ENCODE measurements at places on chromosomes 6 and 20.

GRCh38 chr6:68427630-68428029, 207.5 kb upstream of the ADGRB3 start:
- DNase-seq, result no peak

DNA sequence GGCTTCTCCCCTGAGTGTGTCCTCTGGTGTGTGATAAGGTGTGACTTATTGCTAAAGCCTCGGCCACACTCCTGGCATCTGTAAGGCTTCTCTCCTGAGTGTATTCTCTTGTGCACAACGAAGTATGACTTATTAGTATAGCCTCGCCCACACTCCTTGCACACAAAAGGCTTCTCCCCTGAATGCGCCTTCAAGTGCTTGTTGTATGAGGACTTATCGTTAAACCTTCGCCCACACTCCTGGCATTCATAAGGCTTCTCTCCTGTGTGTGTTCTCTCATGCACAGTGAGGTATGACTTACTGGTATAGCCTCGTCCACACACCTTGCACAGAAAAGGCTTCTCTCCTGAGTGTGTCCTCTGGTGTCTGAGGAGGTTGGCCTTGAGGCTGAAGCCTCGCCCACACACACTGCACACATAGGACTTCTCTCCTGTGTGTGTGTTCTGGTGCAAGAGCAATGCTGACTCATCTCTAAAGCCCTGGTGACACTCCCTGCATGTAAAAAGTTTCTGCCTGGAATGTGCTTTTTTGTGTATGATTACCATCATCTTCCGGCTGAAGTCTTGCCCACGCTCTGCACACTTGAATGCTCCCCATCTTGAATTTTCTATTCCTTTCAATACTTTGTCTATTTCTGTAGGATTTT, 20.4 kb downstream of the ZNF337 start:
- no peak for DNase-seq

DNA sequence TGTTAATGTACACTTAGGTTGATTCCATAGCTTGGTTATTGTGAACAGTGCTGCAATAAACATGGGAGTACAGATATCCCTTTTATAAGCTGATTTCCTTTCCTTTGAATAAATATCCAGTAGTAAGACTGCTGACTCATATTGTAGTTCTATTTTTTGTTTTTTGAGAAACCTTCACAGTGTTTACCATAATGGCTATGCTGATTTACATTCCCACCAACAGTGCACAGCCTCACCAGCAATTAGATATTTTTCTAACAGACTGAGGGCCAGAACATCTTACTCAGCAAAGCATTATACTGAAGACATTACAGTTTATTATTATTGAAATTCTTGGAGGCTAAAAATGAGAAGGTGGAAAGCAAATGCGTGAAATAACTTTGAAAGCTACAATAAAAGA, 187.3 kb upstream of the HEY2 start:
- DNase-seq, result no peak

- no peak for DNase-seq
Observed at GRCh38 chr6:2804516-2804915, 37.1 kb downstream of the SERPINB1 start.

DNA sequence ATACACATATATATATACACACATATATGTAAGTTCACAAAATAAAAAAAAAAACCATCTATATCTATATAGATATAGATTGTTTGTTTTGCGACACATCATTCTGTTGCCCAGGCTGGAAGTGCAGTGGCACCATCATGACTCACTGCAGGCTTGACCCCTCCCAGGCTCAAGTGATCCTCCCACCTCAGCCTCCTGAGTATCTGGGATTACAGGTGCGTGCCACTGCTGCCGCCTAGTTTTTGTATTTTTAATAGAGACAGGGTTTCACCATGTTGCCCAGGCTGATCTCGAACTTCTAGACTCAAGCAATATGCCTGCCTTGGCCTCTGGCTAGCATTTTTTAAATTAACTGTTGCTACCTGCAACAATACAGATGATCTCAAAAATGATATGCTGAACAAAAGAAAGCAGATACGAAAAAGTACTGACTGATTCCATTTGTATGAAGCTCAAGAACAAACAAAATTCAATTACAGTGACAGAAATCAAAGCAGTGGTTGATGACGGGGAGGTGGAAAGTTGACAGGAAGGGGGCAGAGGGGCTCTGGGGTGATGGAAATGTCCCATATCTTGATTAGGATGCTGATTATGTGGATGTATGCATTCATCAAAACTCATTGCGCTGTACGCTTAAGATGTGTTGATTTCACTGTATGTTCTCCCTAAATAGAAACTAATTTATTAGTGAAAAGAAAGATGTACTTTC, 49.6 kb downstream of the ATXN1 start:
- no peak for DNase-seq

DNA sequence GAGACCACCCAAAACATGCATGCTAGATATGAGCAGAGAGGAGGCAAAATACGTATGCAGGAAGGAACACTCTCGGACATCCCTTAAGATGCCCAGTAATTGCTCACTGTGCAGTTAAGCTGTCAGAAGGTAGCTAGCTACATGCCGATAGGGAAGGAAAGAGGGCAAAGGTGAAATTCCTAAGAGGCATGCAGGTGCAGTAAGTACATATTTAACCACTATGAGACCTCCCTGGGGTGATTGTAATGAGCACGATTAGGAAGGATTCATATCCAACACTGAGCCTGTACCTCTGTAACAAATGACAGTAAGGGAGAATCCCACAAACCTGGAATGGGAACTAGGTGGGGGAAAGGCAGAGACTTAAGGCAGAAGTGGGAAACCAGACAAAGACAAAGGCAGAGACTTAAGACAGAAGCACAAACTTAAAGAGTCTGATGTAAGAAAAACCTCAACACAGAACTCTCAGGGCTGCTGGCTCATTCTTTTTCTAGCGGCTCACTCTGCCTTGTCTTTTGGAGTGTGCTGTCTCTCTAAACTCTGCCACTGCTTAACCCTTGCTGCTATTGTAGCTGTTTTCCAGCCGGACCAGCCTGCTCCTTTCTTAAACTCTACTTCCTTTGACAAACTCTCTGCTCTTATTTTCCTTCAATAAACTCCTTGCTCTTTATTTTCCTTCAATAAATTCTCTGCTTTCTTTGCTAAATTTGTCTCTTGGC, 148.1 kb downstream of the UBE3D start:
- DNase-seq, result no peak

Data from COR-L47 (cell line).